T-helper 17 cell (primary cell): ENCODE measurements at places on chromosomes 12 and 14.

GRCh38 chr14:94738751-94739150 lies 31.2 kb downstream of the GSC start:
- no peak for DNase-seq

- DNase-seq: no peak
Observed at GRCh38 chr12:122999986-123000420, 19.5 kb downstream of the ARL6IP4 start.

- no peak for DNase-seq
Observed at GRCh38 chr14:52002542-52002941, 13.2 kb downstream of the RTRAF start.

DNA sequence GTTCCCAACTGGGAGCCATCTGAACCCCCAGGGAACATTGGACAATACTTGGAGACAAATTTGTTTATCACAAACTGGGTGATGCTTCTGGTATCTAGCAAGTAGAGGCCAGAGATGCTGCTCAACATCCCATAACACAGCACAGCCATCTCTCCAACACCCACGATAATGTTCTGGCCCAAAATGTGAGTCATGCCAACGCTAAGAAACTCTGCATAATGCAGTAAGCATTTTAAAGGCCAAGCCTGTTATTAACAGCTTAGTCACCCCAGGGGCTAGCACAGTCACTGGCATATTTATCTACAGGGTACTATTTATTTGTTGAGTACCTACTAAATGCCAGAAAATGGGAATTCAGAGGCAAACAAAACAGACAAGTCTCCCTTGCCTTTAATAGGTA lies 873.1 kb upstream of the TMEM132C start:
- no peak for DNase-seq

GRCh38 chr14:56774503-56774902 lies 35.8 kb downstream of the OTX2 start:
- no peak for DNase-seq

- no peak for DNase-seq
Observed at GRCh38 chr12:65362234-65363031, 84.0 kb downstream of the MSRB3 start.

GRCh38 chr12:989751-990660 lies 1.0 kb upstream of the ERC1 start:
- no peak for DNase-seq

GRCh38 chr12:63150713-63151622 lies at the start of gene AVPR1A:
TSS of gene AVPR1A (minus strand) at chr12:63151201. CDS start at chr12:63150836, 365 bp downstream.
- no peak for DNase-seq

GRCh38 chr12:77001276-77001675 lies 64.1 kb downstream of the E2F7 start:
- DNase-seq: no peak

- no peak for DNase-seq
Observed at GRCh38 chr14:63405715-63406114, 87.0 kb upstream of the GPHB5 start.

DNA sequence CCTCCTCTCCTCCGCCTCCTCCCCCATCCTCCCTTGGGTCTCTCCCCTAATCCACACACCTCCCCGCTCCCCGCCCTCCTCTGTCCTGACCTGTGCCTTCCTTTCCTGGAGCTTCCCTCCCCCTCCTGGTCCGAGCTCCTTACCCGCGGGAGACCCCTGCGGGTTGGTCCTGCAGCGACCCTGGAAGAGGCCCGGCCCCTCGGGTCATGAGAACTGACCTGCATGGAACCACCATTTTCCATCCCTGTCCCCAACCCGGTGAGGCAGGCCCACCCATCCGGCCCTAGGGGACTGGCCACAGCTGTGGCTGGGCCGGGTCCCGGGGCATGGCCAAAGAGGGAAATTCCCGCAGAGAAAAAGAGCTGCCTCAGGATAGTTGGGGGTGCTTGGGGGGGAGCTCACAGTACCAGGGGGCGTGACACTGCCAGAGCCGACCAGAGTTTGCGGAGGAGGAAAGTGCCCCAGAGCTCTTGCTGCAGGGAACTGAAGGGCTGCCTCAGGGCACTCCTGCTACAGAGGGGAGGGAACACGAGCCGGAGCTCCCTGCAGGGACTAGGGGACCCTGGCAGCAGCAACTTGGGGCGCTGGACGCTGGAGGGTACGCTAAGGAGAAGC lies 613 bp downstream of the ARHGEF40 start:
- no peak for DNase-seq

DNA sequence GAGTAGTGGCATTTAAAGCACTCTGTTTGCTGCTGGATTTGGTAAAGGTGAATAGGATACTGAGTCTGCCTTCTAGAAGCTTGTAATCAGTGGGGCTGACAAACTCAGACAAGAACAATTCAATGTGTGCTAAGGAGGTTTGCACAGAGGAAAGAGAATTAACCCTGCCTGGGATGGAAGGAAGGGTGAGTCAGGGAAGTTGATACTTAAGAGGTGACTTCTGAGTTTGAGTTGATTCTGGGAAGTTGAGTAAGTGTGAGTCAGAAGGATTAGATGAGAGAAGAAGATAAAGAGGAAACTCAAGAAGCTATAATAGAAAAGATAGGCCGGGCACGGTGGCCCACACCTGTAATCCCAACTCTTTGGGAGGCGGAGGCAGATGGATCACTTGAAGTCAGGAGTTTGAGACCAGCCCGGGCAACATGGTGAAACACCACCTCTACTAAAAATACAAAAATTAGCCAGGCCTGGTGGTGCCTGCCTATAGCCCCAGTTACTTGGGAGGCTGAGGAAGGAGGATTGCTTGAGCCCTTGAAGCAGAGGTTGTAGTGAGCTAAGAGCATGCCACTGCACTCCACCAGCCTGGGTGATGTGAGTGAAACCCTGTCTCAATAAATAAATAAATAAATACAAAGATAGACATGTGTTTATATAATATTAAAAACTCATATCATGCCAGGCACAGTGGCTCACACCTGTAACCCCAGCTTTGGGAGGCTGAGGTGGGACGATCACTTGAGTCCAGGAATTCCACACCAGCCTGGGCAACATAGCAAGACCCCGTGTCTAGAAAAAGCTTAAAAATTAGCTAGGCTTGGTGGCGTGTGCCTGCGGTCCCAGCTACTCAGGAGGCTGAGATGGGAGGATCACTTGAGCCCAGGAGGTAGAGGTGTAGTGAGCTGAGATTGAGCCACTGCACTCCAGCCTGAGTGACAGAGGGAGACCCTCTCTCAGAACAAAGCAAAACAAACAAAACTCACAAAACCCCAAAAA lies 126.8 kb upstream of the CPM start:
- DNase-seq: no peak

GRCh38 chr12:447141-447540 lies 12.6 kb upstream of the B4GALNT3 start:
- DNase-seq: no peak

DNA sequence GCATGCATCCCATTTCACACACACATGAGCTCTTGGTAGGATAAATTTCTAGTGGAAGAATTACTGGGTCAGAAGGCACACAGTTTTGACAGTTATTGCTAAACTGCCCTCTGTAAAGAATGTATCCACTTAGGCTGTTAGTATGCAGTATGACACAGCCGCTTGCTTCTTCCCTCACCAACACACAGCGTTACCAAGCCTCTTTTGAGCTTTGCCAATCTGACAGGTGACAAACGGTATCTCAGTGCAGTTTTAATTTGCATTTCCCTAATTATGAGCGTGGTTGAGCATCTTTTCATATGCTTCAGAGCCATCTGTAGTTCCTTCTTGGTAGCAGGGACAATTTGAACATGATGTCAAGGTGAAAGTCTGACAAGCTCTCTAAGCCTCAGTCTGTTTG lies 42.9 kb downstream of the HRK start:
- no peak for DNase-seq

GRCh38 chr12:13472690-13473089 lies 276.2 kb downstream of the EMP1 start:
- DNase-seq: no peak

DNA sequence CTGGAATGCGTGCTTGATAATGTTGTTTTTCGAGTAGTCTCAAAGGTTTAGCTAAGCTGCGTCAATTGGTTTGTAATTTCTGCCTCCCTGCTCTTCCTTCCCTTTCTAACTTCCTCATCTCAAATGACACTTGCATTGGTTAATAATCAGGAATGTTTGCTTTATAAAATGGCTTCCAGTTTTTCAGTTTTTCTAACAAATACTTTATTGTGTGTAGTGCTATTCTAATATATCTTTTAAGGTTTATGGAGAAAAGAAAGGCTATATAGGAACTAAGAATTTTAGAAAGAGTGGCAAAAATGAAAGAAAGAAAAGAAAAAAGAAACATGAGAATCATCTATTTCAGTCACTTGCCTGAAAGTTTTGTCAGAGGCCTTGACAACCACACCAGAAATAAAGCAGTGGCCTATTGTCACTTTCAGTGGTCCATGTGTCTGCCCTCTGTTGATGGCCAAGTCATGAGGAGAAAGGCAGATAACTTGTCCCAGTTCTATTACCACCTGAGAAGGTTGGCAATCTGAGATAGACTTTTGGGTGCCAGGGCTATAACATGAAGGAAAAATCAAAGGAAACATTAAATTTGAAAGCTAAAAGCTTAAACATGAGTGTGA lies 221.9 kb upstream of the KITLG start:
- no peak for DNase-seq

DNA sequence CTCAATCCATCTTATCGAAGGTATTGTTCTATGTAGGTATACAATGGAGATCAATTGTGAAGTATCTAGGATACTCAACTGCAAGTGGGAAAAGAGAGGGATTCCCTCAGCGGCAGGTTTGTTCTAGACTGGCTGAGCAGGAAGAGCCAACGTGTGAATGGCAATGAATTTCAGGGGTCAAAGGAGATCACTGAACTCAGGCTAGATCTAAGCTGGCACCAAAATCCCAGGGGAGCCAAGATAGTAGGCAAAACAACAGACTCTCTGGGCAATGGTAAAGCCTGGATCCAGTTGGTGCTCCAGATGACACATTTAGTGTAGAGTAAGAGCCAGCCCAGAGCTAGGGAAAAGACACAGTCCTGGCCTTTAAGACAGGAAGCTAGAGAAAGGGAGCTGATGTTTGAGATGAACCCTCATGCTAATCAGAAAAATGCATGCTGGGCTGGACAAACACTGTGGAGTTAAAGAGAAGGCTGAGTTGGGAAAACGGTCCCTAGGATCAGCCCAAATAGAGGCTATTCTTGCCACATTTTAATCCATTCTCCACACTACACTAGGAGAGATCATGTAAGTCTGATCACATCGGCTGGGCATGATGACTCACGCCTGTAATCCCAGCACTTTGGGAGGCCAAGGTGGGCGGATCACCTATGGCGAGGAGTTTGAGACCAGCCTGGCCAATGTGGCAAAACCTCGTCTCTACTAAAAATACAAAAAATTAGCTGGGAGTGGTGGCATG lies 45.6 kb downstream of the EFCAB11 start:
- DNase-seq: no peak

GRCh38 chr12:5072311-5072710 lies 28.6 kb downstream of the KCNA5 start:
- no peak for DNase-seq

DNA sequence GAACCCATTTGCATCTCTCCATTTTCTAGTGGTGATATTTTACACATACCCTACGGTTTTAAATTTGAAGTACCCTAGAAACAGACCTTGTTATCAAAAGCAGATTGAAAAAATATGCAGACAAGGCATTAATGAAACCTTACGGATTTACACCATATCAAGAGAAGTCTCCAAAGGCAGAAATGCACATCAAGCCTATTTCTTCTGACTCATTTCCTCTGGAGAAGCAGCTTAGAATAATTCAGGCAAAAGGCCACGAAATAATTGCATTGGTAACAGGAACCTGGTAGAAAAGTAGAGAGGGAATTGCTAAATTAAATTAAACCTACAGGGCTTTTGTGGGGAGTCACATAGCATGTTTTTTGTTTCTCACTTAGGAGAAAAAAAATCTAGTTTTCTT lies 34.7 kb downstream of the KICS2 start:
- no peak for DNase-seq

GRCh38 chr12:31482816-31483215 lies 108.1 kb downstream of the DENND5B start:
- DNase-seq: no peak
